ENCODE measurements at places on chromosomes 2 and 18.

- no peak for DNase-seq
These were observed 6.4 kb upstream of the ATP9B start for GRCh38 chr18:79062806-79063205.

DNA sequence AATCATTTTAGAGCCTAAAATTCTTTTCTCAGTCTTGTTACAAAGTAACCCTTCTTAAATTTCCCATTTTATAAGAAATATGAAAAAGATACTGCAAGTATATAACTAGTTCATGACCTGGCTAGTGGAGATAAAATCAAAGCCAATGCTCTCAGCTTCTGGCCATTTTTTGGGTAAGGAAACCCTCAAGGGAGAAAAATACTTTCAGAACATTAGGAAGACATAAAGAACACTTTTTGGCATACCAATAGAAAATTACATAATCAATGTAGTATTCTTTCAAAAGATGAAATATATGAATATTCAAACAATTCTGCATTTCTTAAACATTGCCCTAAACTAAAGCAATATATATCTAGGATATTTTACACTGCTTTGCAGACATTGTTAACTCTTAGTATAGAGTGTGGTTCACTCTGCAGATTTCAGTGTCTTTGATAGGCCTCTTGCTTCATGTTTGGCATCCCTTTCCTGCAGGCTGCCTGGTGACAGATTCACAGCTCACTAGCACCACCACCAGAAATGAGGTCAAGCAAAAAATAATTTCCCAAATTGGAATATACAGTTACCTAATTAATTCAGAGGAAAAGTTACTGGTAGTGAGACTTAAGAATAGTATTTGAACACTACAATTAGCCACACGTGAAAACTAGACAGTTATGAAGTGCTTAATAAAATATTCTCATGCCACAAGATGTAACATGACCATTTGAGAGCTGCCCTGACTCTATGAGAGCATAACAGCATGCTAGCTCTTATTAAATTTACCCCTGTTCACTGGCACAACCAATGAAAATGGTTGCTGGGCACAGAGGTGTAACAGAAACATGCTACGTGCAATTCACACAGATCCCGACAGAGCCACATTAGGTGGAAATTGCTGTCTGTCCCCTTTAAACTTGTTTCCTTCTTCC lies 36.0 kb downstream of the PAIP2B start:
- peak; percentile 1 for DNase-seq

GRCh38 chr2:20135631-20136050 lies 84.2 kb upstream of the LAPTM4A start:
- DNase-seq = no peak

GRCh38 chr18:58692422-58693185 lies 21.3 kb downstream of the MALT1 start:
- no peak for DNase-seq

- no peak for DNase-seq
These were observed 44.0 kb downstream of the ID2 start for GRCh38 chr2:8725838-8726237.

GRCh38 chr2:23513245-23513871 lies 128.4 kb downstream of the KLHL29 start:
- no peak for DNase-seq

DNA sequence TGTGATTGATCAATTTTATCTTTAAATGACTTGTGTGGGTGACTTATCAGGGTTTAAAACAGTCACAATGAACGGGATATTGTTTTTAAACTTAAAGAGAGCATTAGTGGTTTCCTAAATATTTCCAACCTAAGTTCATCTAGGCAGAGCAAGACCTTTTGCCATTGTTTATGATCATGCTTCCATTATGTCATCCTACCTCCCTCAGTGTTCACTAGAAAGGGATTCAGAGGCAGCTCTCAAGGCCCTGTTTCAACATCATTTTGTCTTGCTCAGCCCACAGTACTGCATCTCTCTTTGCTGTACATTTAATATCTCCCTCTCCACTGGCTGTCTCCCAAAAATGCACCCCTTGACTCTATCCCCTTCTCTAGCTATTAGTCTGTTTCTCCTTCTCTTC lies 21.5 kb upstream of the PELI1 start:
- no peak for DNase-seq

DNA sequence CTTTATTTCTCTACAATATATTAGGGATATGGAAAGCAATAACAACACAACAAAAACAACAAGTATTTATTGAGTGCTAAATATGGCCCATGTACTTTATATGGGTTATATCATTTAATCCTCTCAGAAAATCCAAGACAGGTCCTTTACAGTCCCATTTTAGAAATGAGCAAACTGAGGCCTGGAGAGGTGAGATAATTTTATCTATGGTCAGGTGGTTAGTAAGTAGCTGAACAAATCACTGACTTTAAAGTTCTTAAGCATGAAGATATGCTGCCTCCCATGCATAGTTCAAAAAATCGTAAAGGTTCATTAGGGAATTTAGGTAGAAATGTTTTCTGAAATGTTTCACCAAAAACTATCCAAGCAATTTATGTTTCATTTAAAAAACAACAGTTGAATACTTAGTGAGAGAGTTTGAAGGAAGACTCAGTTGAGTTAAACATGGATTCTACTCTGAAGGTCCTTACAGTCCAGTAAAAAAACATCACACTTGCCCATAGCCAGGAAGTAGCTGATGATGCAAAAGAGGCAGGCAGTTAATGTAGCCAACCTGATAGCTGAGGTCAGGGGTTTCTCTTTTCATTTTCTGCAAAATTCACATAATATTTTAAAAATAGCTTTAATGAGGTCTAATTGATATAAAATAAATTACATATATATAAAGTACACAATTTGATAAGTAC lies 7.6 kb upstream of the NFE2L2 start:
- DNase-seq = no peak

DNA sequence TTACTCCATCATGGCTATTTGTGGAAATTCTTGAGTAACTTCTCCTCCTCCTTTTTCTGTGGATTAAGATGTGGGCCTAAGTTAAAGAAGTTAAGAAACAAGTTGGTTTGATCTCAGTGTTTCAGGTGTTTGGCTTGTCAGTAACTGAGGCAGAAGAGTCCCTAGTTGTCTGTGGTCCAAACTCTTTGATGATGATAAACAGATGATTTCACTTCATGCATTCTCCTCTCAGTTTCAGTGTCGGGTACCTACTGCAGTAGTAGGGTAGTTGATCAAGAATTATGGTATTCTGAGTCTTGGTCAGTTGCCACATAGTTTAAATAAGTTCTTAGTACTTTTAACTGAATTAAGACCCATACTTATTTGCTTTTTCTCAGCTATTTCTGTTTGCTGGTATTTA lies 85.6 kb downstream of the NCOA1 start:
- no peak for DNase-seq

DNA sequence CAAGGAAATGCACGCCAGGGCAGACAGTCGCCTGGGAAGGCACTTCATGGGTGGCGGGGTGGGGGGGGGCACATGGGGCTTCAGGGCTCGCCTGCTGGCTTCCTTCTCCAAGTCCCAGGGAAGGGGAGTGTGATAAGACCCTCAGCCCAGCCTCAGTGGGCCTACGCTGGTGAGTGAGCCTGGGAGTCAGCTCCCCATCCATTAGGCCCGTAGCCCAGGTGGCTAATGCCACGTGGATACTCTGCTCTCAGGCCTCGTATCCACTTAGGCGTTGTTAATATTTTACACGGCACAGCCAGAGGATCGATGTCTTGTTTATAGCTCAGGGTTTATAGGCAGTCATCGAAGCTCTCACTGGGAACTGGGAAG lies 47.1 kb downstream of the KCNIP3 start:
- no peak for DNase-seq

GRCh38 chr2:227568852-227569169 lies 29.9 kb upstream of the SCYGR2 start:
- no peak for DNase-seq

GRCh38 chr2:57333221-57333620 lies 713.4 kb upstream of the VRK2 start:
- no peak for DNase-seq

GRCh38 chr18:23232331-23232730 lies 97.0 kb downstream of the CABLES1 start:
- DNase-seq = no peak

DNA sequence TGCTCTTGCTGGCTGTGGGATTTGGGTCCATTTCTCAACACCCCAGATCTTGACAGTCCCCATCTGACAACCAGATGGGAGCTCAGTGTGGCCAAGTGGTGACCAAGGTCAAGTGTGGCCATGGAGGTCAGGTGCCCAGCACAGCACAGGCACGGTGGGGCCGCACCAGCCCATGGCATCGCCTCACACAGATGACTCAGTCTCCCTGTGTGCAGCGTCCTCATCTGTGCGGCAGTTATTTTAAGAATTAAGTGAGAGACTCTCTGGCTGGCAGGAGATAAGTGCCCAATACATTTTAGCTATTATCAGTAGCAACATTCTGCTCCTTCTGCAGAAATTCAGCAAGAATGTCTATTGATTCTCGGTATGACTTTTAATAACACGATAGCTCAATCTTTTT lies 167.2 kb downstream of the DDX1 start:
- DNase-seq = no peak

GRCh38 chr2:164794432-164795231 lies 47.0 kb downstream of the COBLL1 start:
- DNase-seq = no peak

GRCh38 chr2:217948897-217949296 lies 53.9 kb downstream of the TNS1 start:
- no peak for DNase-seq

DNA sequence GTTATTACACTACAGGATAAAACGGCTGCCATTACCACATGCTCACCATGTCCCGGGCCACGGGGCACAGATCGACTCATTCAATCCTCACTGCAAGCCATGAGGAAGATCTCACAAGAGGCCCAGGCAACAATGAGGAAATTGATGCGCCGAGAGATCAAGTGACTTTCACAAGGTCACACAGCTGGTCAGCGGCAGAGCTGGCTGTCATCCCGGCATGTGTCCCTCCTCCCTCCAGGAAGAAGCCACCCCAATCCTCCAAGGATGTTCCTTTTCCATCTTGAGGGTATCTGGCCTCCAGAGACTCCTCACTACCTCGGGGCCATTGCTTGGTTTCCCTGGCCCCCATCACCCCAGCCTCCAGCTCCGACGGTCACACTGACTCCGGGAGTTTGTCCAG lies 65.3 kb upstream of the GLI2 start:
- no peak for DNase-seq

GRCh38 chr18:8668381-8668780 lies 37.0 kb upstream of the MTCL1 start:
- no peak for DNase-seq

- no peak for DNase-seq
These were observed 67.3 kb downstream of the UXS1 start for GRCh38 chr2:106126705-106127281.

DNA sequence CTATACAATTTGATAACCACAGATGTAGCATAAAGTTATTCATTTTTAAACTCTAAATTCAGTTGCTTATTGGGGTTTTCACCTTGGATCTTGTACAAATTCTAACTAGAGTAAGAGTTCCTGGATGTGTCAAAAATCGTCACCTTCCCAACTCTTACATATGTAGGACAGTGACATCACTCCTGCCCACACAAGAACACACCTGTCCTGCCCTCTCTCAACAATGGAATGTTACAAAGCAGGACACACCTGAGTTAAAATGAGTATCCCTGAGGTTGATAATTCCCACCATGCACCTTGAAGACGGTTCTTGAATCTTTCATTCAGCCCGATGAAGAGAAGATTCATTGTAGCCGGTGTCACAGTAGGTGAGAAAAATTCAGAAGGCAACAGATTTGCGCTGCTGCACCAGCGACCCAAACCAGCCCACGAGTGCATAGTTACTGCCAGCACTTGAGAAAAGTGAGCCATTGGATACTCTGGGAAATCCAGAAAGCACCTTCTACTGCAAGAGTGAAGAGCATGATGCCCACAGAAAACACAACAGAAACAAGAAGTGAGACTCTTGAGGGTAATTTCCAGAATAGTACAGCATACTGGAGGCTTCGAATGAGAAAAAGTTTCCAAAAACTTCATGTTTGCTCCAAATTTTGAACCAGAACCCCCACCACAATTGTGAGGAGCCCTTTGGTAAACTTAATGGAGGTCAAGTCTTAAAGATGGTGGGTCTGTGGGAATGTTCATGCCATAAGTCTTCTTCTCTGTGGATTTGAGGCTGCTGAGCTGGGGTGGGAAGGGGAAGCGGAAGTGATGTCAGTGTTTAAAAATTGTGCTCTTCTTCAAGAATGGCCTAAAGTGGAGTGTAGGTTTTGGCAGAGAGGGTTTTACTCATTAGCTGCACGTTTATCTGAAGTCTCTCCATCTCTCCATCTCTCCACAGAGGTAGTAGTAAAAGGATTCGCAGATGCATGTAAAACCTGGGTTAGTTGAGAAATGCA lies 34.7 kb upstream of the ADAM23 start:
- DNase-seq = no peak

GRCh38 chr2:28338046-28338817 lies 54.4 kb upstream of the FOSL2 start:
- DNase-seq = peak; percentile 85

DNA sequence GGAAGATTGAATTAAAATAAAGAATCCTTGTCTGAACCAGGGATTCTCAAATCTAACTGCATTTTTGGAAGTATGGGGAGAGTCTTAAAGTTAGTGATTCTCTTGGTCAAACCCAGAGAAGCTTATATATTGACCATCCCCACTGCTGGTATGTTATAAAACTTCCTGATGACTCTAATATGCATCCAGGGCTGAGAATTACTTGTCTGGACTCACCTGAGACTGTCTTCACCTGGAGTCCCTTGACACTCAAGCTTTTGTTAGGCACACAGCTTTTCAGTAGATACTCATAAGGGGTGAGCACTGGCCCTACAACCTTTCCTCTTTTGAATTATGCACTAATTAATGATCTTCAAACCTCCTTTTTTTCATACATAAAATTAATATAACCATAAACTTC lies 149.6 kb upstream of the GULP1 start:
- no peak for DNase-seq

GRCh38 chr2:8997631-8998030 lies 5.9 kb downstream of the MBOAT2 start:
- DNase-seq = no peak

DNA sequence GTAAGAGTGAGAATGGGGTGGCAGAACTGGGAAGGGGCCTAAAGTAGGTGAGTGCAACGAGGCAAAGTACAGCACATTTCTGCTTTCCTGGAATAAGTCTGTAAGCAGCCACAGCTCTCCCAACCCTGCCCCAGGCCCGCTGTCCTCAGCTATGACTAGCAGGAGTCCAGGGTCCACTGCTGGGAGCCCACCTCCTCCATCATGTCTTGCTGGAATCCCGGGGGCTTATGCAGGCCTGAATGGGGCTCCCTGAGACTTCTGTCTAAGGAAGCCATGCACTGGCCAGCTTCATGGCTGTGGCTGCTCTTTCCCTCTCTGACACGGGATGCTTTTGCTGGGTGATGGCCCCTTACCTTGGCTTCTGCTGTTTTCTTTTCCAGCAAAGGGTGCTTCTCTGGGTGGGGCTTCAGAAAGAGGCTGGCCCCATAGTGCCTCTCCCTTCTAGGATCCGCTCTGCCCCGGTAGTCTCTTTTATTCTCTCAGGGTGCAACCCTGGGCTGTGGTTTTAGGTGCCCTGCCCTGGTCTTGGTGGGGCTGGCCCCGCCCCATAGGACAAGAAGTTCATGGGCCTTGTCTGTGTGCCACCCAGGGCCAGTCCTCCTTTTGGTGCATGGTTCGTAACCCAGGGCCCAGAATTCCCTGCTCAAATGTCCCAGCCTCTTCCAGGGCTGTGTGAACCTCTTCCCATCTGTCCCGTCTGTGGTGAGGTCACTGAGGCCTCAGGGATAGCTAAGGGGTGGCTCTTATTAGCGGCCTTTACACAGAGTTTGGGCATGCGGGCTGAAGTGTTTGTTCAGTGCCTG lies 33.8 kb upstream of the POLE4 start:
- DNase-seq = no peak

- no peak for DNase-seq
These were observed 44.3 kb upstream of the FBXO11 start for GRCh38 chr2:47950340-47951301.

- DNase-seq = no peak
These were observed 95.7 kb downstream of the ACAA2 start for GRCh38 chr18:49717617-49718016.
